ENCODE measurements at places on chromosomes 12 and 14.

DNA sequence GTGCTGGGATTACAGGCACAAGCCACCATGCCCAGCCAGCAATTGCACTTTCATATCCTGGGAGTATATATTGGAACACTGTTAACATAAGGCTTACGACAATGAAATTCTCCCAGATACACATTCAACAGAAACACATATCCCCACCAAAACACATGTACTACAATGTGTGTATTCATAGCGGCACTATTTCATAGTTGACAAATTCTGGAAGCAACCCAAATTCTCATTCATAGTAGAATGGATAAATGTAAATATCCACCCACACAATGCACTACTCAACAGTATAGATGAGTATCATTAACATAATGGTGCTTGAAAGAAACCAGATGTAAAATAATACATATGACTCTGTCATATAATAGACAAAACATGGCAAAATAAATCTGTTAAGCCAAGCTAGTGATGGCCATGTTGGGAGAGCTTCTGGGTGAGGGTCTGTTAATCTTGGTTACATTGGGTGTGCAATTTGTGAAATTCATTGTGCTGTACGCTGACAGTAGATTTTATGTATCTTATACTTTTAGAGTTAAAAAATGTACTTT lies 2.6 kb upstream of the DNAAF2 start:
- no peak for DNase-seq

- DNase-seq: peak; percentile 37
These were observed 8.8 kb upstream of the SP7 start for GRCh38 chr12:53344824-53345485.

- DNase-seq: no peak
These were observed 48.5 kb downstream of the CYP46A1 start for GRCh38 chr14:99732436-99733210.

DNA sequence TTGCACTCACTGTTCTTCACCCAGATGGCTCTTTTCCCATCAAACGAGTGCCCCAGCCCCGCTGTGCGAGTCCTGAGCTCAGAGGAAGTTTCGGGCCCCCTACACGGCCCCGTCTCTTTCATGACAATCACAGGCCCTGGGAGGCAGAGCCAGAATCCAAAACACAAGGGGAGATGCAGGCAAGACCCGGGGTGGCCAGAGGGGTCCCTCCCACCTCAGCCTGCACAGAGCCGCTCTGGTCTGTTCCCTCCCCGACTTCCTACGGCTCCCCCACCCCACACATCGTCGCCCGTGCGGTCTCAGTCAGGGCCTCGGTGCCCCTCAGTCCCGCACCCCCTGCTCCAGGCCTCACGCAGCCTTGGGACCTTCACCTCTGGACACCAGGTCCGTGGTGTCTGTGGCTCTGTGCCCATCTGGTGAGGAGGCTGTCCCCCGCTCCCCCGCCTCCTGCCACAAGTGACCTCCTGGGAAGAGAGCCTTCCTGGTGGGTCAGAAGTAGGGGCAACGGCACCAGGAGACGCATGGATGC lies 8.9 kb downstream of the GPR132 start:
- DNase-seq: no peak

DNA sequence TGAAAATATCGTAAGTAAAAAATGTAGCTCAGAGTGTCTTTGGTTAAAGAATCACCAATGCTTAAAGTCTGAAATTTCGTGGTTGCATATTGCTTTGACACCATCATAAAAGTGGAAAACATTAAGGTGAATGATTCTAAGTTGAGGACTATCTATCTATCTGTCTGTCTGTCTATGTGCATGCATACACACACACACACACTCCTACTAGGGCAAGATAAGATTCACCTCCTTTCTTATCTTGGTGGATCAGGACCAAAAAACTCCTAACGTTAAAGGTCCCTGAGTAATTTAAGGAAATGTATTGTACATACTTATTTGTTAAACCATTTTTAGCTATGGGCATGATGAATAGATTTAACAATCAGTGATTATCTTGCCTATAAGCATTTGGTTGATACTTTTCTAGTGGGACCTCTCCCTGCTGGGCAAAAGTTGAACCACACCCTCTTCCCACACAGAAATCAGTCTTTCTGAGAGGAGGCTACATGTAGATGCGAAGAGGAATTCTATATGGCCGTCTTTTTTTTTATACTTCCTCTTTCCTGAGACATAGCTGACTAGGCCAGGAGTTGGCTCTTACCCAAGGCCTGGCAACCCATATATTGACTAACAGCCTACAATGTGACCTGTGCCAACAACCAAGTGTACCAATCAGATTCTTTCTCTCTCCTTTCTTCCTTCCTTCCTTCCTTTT lies 19.3 kb upstream of the LLPH start:
- no peak for DNase-seq

GRCh38 chr14:73422515-73422914 lies 35.8 kb downstream of the NUMB start:
- no peak for DNase-seq

- no peak for DNase-seq
These were observed 183.3 kb downstream of the CCDC59 start for GRCh38 chr12:82174936-82175335.

- DNase-seq: no peak
These were observed 8.0 kb downstream of the GALNT4 start for GRCh38 chr12:89516633-89517032.

- DNase-seq: no peak
These were observed 163.1 kb downstream of the TTC8 start for GRCh38 chr14:88987516-88987915.

- DNase-seq: no peak
These were observed 26.3 kb upstream of the BBS10 start for GRCh38 chr12:76374386-76375020.

DNA sequence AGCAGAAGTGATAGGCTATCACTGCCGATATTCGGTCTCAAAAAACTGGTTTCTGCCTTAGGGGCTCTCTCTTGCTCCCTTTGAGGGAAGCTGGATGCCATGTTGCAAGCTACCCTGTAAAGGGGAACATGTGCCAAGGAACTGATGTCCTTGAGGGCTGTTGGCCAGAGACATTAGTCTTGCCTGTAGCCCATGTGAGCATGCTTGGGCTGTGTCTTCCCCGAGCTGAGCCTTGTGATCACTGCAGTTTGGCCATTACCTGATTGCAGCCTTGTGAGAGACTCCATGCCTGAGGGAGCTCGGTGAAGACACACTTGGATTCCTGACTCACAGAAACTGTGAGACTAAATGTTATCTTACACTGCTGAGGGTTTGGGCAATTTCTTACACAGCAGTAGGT lies 18.8 kb downstream of the RTRAF start:
- DNase-seq: no peak

DNA sequence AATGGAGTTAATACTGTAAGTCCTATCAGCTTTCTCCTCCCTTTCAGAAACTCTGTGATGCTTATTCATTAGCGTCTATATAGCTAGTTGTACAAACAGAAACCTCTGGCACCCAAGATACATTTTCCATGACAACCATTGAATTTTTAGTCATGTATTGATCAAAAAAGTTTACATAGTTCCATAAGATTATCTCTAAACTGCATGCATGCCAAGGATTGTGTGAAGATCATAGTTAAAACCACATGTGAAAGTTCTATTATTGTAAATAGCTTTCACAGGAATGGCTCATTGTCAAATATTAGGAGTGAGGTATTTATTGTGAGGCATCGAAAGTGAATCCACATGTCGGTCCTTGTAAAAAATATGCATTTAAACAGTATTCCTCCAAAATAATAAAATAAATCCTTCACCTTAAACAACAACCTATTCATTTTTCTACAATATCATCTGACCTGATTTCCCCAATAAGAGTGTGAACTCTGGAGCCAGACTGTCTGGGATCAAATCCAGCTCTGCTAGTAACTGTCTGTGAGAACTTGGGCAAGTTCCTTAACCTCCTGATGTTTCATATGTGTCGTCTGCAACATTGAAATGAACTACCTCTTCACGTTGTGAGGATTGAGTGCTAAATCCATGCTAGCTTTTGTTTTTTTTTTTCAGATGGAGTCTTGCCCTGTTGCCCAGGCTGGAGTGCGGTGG lies 10.6 kb upstream of the CDKL1 start:
- DNase-seq: no peak

DNA sequence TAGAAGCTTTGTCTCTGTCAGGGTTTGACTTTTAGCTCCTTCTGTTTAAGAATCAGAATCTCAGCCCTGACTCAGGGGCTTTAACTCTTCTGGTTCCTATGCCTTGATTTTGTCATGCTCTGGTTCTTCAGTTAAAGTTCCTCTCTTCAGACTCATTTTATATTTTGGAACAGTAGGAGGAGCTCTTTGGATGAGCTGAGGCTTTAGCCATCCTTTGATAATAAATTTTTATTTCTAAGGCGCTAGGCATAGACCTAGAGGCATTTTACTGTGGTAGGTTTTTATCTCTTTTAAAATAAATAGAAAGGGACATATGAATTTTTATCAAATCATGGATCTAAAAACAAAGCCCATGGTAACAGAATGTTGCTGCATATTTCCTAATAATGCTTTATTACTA lies 51.7 kb downstream of the ATP23 start:
- no peak for DNase-seq

DNA sequence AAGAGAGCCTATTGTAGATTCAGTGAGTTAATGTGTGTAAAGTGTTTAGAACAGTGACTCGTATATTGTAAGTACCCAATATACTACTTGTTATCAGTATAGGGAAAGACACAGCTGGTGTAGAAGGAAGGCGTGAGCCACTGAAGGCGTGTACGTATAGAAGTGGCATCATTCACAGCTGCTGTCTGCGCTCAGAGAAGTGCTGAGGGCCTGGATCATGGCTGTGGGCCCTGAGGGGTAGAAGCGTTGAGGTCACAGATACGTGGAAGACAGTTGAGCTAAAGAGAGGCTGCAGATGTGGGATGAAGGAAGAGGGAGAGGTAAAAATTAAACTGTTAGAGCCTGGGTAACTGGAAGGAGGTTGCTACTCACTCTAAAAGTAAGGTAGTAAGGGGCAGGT lies 5.9 kb downstream of the C12orf75 start:
- DNase-seq: no peak

DNA sequence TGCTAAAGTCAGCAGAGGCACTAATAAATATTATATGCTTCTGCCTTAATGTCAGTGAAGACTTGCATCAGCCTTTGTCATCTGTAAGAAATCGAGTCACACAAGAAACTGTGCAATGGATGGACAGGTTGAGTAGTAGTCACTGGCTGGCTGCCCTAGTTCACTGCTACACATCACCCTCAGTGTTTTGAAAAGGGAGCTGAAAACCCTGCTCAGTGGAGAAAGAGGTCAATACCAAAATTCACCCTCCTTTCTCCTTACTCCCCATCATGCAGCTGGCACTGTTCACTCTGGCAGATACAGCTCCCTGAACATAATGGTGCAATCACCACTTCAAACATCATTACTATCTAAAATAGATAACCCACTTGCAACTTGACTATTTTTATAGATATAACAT lies 6.6 kb downstream of the ANKS1B start:
- no peak for DNase-seq

DNA sequence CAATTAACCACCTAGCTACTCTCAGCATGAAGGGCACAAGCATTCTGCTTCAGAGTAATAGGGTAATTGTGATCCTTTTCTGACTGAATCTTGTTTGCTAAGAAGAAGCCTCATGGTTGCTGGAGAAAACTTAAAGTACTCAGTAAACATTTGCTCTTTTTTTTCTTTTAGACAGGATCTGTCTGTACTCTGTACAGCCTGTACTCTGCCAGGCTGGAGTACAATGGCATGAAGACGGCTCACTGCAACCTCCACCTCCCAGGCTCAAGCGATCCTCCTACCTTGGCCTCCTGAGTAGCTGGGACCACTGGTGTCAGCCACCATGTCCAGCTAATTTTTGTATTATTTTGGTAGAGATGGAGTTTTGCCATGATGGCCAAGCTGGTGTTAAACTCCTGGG lies 12.4 kb downstream of the PPP1R13B start:
- DNase-seq: no peak

- DNase-seq: no peak
These were observed 281.6 kb upstream of the SLC16A7 start for GRCh38 chr12:59314209-59314608.

GRCh38 chr12:9740106-9740750 lies 7.3 kb upstream of the CLECL1 start:
- DNase-seq: no peak

DNA sequence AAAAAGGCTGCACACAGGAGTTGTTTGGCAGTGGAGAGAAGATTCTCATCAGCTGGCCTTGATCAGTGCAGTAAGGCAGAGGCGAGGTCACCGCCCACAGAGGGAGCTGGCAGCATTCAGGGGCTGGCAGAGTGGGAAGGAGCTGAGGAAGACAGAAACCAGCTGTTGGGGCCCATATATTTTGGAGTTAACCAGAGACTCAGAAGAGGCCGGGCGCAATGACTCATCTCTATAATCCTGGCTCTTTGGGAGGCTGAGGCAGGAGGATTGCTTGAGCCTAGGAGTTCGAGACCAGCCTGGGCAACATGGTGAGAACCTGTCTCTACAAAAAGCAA lies 17.7 kb downstream of the SMCO2 start:
- no peak for DNase-seq

GRCh38 chr12:13060581-13060980 lies 16.4 kb downstream of the FAM234B start:
- DNase-seq: no peak

DNA sequence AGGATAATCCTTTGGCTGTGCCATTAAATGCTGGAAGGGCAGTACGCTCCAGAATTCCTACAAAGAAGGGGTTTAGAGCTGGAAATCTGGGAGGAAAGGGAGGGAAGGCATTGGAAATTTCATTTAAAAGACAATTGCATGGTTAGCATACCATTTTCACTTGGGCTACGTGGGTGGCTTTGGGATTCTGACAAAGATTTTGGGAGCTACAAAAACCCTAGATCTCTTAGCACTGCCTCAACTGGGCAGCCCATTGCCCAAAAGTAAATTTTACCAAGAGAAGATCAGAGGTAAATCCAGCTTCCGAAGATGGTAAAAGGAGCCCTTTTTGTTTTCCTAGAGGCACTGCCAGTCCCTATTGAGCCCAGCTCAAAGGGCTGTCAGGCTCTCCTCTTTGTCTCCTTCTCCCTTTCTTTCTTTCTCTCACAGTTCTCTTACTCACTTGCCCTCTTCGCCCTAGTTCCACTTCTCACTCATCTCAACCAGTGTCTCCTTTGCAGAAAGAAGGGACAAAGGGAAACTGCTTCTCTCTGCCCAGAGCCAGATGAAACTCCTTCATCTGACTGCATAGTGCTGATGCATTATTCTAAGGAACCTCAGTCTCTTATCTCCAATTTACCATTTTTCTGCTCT lies 125.4 kb upstream of the PLEKHA5 start:
- DNase-seq: no peak

GRCh38 chr12:110007881-110008280 lies 8.7 kb downstream of the ANKRD13A start:
- DNase-seq: no peak

GRCh38 chr14:104299993-104300761 lies 161.8 kb downstream of the KIF26A start:
- no peak for DNase-seq

- no peak for DNase-seq
These were observed 152.7 kb downstream of the FOXN3 start for GRCh38 chr14:89264196-89264800.

- no peak for DNase-seq
These were observed 231.9 kb downstream of the GPHN start for GRCh38 chr14:66739826-66740225.

- no peak for DNase-seq
These were observed 99.4 kb downstream of the CRADD start for GRCh38 chr12:93776581-93777018.

All from central memory CD8-positive, alpha-beta T cell (primary cell).